ENCODE measurements at places on chromosomes 5 and 9. TPM values are rescaled to one million over a fixed set of nuclear protein-coding genes. Genes with fewer than 3 reads are reported as not detected.

DNA sequence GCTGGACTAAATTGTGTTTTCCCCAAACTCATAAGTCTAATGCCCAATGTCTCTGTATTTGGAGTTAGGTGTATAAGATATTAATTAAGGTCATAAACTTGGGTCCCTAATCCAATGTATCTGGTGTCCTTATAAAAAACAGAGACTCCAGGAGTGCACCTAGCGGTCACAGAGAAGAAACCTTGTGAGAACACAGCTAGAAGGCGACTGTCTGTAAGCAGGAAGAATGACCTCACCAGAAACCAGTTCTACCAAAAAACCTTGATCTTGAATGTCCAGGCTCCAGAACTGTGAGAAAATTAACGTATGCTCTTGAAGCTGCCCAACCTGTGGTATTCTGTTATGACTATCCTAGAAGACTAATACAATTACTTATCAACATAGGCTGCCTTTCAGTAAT is 591.7 kb upstream of the PTPRD start:
- no peak for DNase-seq

DNA sequence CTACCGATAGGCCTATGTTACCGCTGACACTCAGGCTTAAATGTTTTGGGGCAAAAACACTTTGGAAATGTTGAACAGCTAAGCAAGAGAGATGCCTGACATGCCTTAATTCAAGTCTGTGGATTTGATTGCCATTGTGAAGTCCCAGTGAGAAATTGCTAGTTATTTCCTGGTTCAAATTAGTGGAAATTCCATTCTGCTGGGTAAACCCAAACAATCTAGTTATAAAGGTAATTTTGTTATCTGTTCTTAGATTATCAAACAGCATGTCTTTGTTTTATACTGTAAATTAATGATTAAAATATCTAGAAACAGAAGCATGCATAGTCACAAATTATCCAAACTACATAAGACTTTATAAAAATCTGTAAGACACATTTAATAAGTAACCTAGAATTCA is 96.6 kb downstream of the PJA2 start:
- no peak for DNase-seq

DNA sequence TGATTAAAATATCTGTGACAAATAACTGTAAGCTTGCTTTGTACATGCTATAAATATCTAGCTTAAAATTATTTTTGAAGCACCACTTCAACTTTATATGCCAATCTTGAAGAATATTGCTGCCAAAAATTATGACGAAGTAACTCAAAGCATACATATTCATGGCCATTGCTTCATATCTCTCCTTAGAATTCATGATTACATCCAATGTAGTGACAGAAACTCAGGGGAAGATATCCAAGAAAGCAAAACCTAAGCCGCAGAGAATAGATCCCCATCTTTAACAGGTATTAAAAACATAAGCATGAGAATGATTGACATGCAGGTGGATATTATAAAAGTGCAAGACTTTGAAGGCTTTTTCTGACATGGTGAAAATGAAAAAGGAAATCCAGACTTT is 100.8 kb upstream of the PLPPR1 start:
- DNase-seq, result no peak

DNA sequence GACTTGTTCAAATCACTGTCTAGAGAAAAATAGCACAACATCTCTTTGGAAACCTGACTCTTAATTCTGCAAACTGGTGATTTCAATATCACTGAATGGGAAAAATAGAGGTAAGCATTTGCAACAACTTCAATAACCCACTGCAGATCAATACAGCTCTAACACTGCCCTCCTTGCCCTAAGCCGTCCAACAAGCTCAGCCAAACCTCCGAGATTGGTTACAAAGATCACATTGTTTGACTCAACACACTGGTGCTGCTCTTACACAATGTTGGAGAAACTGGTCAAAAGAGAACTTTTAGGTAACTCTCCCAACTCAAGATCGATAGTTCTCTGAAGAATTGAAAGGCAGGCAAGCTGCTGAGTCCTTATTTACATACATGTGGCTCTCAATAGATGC is 150.4 kb downstream of the SPOCK1 start:
- no peak for DNase-seq

DNA sequence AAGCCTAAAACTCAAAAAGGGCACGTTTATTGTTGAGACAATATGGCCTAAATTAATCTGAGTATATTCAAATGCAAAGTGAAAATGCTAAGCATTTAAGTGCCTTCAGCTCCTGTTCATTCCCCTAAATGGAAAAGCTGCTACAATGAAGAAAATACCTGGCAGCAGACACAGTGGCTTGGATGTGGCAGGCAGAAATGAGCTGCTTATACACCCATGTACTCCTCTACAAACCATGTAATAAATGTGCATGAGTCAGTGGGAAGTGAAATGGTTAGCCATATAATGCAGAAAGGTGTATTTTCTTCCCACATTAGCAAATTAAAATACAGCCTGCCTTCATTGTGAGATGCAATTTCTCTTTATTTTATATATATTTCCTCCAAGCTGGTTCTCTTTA is 859.2 kb upstream of the SEMA6A start:
- no peak for DNase-seq

GRCh38 chr9:77952635-77953328 is 78.8 kb downstream of the GNAQ start:
- no peak for DNase-seq

DNA sequence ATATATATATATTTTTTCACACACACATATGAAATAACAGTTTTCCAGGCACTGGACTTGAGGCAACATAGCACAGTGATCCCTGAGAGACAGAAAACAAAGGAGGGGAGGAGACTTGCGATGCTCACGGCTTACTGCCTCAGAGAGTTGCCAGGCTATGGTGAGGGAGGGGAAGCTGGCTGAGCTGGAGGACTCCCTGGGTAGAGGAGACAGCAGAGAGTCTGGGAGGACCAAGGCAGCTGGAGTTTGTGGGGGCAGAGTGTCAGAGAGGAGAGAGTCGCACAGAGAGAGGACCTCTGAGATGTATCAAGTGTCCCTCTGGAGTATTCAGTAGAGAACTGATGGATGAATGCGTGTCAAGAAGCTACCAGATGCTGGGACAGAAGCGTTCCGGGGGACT is 23.1 kb upstream of the QSOX2 start:
- no peak for DNase-seq

DNA sequence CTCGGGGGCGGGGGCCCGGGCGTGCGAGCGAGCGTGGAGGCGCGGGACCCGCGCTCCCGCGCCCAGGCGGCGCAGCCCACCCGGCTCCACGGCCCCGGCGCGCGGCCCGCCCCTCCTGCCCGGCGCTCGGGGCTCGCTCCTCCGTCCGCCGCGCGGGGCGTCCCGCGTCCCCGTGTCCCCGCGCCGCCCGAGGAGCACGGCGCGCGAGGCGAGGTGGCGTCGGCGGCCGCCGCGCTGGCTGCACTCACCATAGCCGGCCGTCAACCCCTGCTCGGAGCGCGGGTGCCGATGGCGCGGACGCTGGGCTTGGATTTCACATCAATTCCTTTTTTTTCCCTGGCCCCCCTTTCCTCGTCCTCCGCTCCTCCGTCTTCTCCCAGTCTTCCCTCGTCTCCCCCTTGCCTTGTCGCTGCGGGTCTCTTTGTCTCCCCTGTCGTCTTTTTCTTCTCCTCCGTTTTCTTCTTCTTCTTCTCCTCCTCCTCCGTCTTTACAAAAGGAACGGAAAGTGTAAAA is 494 bp downstream of the PTCH1 start:
- DNase-seq, result no peak

DNA sequence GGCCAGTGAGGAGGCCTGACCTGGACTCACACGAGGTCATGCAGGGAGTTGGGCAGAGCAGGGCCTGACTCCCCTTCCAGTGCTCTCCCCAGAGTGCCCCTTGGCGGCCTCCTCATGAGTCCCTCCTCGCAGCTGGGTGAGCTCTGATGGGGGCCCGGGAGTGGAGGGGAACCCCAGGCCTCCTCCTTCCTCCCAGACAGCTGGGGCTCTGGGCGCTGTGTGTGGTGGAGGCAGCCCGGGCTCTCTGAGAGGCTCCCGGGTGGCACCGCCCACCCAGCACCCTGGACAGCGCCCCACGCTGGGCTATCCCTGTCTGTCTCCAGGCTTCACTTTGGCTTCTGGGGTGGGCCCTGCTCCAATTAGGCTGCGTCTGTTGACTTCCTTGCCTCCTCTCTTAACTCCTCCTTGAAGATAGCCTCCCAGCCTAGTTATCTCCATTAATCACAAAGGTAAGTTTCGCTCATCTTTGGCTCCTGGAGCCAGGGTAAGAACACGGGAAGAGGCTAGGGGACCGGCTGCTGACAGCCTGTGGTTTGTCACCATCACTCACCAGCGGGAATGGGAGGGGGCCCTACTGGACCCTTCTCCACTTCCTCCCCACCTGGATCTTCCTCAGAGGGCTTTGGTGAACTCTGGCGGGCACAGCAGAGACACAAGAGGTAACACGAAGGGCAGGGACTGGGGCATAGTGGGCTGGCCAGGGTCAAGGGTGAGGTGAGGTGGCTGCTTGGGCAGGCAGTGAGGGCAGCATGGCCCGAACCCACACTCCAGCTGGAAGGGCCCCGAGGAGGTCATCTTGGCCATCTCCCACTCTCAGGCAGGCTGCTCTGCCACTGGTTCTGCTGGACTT is 13.1 kb downstream of the PSD2 start:
- no peak for DNase-seq

DNA sequence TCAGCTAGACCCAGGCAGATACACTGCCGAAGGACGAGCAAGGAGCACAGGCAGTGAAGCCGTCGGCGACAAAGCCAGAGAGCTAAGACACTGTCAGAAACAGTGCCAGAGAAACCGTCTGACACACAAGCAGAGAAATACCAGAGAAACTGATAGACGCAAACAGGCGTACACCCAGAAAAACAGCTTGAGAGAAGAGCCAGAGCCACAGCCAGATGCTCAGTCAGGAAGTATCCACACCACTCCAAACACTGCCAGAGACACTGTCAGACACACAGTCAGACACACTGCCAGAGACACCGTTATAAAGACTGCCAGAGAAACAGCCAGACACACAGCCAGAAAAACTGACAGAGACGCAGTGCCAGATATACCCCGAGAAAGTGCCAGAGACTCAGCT is 19.1 kb downstream of the CNTFR start:
- no peak for DNase-seq

DNA sequence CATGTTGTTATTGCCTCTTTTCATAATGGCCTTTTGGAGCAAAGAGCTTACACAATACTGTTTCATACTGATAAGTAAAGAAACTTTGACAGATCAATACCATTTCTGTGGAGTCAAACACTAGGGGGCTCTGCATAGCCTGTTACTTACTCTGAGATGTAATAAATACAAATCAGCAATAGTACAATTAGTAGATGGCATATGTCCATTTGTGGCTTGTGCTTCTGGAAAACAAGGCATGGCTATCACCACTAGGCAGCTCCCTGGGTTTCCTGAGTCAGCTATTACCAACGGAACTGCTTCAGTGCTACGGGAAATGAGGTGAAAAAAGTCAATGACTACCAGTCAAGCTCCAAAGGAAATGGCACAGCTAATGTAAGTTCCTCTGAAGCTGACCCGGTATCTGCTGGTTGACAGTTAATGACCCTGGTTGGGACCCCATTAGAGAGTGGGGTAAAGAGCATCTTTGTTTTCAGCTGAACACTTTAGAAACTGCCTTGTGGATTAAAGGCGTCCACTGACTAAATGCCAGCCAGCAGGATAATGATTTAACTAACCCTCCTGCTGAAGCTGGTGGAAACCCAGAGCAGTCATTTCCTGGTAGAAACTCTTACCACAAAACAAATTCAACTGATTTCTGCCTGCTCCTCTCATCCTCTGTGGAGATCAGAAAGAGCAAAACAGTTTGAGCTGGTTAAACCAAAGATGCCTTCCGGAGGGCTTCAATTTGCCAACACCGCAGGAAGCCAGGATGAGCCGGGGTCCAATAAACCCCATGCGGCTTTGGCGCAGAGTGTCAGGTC is 69.0 kb upstream of the FAM169A start:
- no peak for DNase-seq

- no peak for DNase-seq
Measured at GRCh38 chr9:78189461-78189860, 46.4 kb upstream of the CEP78 start.

GRCh38 chr5:72817671-72818266 is 1.3 kb downstream of the TNPO1 start:
- DNase-seq, result no peak

DNA sequence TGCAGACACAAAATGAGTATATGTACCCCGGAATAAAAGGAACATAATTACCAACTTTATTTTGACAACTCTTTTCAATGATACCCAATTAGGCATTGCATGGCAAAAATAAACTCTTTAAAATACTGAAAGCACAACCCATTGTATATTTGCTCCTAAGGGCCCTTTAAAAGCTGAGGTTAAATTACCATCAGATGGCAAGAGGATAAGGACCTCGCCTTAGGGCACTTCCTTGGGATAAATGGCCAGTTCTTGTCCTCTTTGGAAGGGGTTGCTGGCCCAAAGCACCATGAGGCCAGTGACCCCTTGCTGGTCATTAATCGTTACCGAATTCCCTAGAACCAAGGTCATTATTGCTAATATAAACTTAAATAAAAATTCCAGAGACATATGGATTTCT is 46.0 kb downstream of the EBF1 start:
- no peak for DNase-seq

SPINK13 gene
- total RNA-seq, result 0.33 TPM

GRCh38 chr5:64839936-64840335 is 71.2 kb downstream of the CWC27 start:
- no peak for DNase-seq

ACOT12 gene
- 0.41 TPM for total RNA-seq

ANKRD34B gene
- not detected for total RNA-seq

DNA sequence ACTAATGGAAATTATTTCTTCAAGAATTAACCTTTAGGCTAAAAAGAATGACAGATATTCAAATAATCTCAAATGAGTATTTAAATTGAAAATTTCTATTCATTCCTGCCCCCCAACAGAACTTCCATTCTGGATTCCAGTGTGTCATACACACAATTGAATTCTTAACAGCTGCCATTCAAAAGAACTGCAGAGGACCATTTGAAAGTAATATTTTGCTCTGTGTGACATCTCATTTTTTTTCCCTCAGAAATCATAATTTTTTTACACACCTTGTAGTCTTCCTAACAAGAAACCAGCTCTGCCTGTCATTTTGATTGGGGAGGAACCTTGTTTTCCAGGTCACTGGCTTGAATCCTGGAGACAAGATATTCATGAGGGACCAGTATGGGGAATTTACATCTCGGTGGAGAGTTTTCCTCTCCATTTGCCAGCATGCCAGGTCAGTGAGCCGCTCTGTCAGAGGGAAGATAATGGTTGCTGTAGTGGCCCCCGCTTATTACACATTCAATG is 358.7 kb upstream of the ITGA1 start:
- no peak for DNase-seq

GRCh38 chr9:106691627-106692026 is 171.3 kb upstream of the ZNF462 start:
- no peak for DNase-seq

KLF9 gene
- total RNA-seq, result 152 TPM
